ENCODE measurements at places on chromosomes 5 and 9.
A peak's percentile ranks its signal among the peaks of the same experiment; 100 is the strongest.

DNA sequence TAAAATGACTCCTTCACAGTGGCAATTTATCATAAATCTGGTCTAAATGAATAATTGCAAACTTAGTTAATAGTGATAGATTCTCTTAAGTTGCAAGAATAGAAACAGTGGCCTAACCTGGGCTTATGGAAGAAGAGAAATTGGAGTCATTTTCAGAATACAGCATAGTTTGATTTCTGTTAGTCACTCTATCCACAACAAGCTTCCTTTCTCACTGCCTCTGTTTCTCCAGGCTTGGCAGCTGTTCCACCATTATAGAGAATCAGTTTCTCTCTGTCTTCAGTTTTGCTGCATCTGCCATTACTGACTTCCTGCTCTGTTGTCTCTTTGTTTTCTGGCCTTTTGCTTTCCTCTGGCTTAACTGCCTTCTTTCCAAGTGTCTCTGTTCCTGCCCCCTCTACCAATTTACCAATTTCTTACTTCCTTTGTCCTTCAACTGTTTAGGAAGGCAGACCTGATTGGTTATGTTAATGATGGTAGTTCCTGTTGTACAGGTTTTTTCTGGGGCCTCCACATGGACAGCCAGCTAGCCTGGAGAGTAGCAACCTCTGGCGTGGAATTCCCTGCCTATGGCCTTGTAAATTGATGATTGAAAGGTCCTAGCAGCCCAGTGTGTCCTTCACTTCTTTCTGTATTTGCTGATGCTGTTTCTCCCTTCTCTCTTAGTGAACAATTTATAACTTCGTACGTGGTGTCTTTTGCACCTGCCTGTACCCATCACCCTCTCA is 75.9 kb upstream of the RASGRF2 start:
- no peak for DNase-seq

DNA sequence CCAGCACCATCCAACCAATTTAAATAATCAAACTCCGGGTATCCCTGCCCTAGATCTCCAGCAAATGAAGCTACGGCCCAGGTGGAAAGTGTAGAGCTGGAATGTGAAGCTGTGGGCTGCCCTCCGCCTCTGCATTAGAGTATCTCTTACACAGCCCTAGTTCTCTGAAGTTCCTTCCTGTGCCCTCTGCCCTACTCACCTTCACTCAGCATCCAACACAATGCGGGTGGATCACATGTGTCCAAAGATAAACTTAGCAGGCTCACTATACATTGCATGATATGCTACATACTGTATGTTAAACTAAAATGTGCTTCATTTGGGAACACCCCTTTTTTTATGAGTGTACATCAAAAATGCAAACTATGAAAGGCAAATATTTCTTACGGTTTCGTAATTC is 70.0 kb upstream of the RAD23B start:
- no peak for DNase-seq

GRCh38 chr5:127934791-127935256 is 148.7 kb upstream of the SLC12A2 start:
- peak; percentile 24 for DNase-seq

DNA sequence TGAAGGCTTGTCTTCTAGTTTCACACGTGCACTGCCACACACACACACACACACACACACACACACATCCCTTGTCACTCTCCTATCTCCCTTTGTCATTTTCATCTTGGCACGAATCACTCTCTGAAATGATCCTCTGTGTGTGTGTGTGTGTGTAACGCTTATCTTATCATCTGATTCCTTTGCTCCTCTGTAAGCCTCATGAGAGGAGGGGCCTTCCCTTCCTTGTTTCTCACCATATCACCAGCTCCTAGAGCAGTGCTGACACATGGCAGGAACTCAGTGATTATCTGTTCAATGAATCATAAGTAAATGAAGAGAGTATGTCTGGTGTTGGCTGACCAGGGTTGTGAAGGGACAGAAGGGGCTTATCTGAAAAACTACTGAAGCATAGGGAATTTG is 53.3 kb downstream of the PDE4D start:
- no peak for DNase-seq

DNA sequence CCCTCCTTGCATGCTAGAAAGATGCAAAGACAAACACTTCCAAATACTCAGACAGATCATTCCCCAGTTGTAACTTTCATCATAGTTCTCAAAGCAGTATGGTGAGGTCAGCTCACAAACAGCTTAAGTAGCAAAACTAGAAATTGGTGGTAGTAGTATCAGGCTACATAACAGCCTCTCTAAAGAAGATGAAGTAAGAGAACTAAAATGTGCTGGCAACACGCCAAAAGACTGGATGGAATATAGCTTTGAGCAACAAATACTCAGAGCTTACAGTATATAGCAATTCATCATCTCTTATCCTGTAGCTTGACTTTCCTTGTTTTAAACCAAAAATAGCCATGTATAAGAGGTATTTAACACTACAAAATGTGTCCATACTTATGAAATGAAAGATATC is 7.5 kb downstream of the PFDN1 start:
- DNase-seq = peak; percentile 66

GRCh38 chr5:120236360-120236759 is 227.7 kb upstream of the PRR16 start:
- no peak for DNase-seq

GRCh38 chr5:99063737-99064136 is 134.9 kb upstream of the CHD1 start:
- no peak for DNase-seq

- no peak for DNase-seq
These were observed 4.0 kb upstream of the TMEM250 start for GRCh38 chr9:136122425-136123383.

All from GM04503 (cell line).